ENCODE measurements at places on chromosomes 11 and 22.

DNA sequence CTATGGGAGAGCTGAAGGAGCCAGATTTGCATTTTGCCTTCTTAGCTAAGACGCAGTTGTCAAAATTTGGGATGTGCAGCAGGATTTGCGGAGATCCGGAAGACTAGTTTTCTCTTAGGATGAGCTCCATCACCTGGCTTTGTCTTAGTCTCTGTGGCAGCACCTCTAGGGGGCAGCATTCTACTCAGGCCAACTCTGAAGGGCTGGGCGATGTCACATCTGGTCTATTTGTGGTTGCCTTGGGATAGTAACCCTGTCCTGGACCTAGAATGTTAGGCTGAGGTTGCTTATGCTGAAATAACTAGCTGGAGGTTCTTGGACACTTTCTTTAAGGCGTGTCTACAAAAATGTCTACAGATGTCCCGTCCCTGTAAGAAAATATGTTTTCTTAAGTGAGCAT is 116.2 kb downstream of the FAT3 start:
- DNase-seq: no peak

GRCh38 chr11:1222491-1223345 is at the start of gene MUC5B:
Gene MUC5B (plus strand): TSS chr11:1223066. CDS start chr11:1223124, 58 bp downstream.
- no peak for DNase-seq

GRCh38 chr11:33383075-33383919 is 126.1 kb downstream of the HIPK3 start:
- DNase-seq: no peak

- no peak for DNase-seq
Measured at GRCh38 chr11:117380676-117381075, 53.0 kb downstream of the CEP164 start.

GRCh38 chr11:115391598-115391997 is 112.6 kb downstream of the CADM1 start:
- no peak for DNase-seq

DNA sequence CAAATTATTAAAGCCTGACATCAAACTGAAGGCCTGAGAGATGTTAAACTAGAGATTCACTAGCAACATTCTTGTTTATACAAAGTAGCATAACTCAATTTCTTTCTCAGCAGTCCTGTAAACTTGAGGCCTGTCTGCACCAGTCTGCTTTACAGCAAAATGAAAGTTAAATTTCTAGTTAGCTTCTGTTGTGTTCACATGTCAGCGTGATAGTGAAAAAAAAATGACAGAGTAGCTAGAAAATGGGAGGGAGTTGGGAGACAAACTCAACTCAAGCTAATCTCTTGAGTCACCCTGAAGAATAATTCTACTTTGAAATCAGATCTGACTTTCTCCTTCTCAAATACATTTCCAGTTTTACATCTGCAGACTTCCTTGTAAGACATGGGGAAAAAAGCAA is 6.5 kb downstream of the RBFOX2 start:
- DNase-seq: no peak

DNA sequence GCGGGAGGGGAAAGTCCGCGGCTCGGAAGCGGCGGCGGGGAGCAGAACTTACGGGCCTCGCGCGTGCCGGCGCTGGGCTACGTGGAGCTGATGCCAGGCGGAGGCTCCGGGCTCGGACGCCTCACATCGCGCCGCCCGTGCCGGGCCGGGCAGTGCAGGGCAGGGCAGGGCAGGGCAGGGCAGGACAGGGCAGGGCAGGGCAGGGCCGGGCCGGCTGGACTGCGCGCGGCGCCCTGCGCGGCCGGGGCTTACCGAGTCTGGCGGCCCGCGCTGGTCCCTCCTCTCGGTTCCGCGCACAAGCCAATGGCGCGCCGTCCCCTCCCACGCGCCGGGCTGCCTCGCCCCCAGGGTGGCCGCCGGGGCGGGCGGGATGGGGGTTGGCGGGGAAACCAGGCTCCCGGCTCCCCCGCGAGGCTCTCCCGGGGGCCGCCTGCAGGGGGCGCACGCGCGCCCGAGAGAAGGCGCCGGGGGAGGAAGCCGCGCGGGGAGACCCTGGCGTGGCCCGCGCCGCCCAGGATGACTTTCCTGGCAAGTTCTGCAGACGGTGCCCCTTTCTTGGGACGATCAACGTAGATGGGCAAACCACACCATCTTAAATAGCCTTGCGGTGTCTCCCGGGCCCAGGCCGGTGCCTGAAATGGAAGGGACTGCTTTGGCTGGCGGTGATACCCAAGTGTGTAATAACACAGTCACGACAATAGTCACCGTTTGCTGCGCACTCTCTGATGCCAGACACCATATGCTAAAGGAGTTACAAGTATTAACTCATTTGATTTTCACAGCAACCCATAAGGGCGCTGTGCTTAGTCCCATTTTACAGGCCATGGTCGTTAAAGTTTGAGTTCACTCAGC is at the start of gene TP53I11:
TP53I11 (minus strand) TSS at position 259 of the 852 bp plus-strand sequence. CDS start 12,548 bp downstream, outside the sequence.
- peak; percentile 65 for DNase-seq

DNA sequence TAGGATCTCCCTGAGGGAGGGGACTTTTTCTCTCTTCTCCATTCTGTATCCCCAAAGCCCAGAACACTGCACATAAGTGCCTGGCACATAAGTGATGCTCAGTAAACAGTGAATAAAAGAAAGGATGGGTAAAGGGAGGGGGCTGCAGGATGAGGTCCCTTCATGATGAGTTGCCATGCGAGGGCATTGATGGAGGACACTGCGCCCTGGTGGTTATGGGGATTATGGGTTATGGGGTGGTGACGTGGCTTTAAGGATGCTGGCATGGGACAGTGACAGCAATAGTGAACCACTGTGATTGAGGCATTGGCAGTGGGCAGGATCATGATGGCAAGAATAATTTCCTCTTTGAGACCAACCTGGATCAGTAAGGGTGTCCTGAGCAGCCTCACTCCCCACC is 43.9 kb upstream of the LRRC32 start:
- DNase-seq: no peak

DNA sequence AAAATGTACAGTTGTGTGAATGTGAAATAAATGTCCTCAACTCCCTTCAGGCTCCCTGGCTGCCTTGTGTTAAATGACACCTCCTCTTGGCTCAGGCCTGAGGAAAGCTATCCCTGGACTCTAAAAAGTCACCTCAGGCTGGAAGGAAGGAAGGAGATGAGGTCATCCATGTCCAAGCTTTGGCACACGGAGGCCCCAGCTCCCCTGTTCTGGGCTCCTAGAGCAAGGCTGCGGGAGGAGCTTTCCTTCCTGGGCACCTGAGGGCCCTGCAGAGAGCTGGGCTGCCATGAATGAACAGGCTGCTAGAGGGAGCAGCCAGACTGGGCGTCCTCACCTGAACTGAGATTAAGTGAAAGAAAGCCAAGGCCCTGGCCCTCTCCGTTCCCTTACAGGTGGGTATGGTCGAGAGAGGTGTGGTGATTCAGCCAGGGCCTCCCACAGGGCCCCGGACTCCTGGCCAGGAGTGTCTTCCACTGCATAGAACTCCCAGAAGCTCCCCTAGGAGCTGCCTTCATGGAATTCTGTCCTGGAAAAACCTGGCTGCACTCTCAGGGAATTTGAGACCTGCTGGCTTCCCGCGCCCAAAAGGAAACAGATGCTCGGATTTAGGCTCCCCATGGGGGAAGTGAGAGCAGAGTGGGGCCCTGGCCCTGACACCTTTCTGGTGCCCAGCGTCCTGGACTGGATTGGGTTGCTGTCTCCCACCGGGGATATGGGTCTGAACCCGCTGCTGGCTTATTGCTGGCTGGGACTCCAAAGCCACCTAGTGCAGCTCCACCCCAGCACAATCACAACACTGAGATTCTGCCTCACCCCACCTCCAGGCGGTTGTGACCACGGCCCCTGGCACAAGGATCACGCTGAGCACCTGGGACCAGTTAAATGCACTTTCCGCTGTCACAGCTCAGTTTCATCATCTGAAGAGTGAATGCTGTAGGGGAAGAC is 22.2 kb downstream of the MYBPC3 start:
- no peak for DNase-seq

GRCh38 chr11:20025332-20025840 is 134.9 kb downstream of the DBX1 start:
- DNase-seq: no peak

DNA sequence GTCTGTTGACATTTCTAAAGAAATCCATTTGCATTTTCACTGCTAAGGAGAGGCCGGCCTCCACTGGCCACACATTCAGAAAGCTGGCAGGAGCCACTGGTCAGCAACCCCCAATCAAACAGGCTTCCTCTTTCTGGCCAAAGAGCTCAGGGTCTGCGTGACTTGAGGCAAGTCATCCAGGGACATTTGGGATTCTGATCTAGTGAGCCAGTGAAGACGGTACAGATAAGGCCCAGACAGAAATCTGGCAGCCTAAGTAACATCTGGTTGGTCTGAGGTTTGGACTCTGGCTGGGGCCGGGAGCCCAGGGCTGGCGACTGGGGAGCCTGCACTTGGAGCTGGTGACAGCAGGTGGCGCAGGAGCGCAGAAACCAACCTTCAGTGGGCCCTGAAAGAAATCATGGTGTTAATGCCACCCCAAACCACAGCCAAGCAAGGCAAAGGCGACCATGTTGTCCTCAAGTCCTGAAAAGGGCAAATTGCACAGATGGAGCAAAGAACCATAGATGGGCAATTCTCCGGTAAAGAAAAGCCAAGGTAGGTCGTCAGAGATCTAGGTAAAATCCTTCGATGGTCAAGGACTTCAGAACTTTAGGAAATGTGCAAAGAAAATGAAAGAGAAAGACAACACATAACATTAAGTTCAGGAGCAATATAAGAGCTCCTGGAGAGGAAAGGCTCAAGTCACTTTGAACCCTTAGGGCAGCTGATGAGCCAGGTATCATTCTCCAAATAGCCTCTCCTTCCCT is 99.4 kb upstream of the BLID start:
- no peak for DNase-seq

DNA sequence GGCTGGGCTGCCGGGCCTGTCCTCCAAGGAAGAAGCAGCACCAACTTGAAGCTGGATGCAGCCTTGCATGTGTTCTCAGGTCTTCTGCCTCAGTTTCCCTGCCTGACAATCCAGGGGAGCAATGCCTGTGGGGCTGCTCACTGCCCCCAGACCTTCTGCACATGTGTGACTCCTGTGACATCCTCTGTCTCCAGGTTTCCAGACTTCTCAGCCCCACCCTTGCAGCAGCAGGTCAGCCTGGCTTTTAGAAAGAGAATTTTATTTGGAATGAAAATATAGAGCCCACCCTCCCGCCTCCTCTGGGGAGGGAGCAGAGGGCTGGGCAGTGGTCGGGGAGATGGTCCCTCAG is 301 bp upstream of the PTPRCAP start:
- DNase-seq: no peak

DNA sequence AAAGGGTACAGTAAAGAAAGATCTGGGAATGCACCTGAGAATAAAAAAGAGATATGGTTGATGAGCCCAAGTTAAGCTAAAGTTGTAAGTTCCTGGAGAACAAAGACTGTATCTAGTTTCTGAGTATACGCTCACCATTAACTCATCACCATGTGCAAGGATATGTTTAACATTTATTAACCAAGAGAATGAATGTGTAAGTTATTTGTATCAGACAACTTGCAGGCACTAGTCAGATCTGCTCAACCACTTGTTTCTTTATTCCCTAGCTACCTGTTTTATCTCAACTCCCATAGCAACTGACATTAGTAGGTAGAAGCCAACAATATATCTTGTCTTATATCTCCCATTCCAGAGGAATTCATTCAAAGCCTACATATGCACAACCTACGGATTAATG is 74.9 kb upstream of the KCNA4 start:
- DNase-seq: no peak

- no peak for DNase-seq
Measured at GRCh38 chr11:122104341-122104740, 11.7 kb downstream of the BLID start.

GRCh38 chr11:119100994-119101758 is 477 bp downstream of the DPAGT1 start:
- no peak for DNase-seq

DNA sequence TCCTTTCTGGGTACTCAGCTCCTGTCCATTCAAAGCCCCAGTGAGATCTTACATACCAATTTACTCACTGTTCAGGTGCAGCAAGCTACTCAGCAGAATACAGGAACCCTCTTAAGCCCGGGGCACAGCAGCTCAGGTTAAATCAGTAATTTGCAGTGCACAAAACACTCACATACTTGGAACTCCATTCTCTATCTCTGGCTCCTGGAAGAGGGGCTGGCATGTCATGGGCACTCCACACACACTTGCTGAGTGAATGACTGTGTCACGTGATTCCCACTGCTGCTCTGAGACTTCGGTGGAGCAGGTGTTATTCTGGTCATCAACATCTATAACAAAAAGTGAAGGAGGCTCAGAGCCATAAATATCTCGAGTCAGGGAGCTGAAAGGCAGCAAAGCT is 157.3 kb upstream of the BDNF start:
- no peak for DNase-seq

GRCh38 chr11:113668255-113668654 is 37.9 kb downstream of the TMPRSS5 start:
- no peak for DNase-seq

DNA sequence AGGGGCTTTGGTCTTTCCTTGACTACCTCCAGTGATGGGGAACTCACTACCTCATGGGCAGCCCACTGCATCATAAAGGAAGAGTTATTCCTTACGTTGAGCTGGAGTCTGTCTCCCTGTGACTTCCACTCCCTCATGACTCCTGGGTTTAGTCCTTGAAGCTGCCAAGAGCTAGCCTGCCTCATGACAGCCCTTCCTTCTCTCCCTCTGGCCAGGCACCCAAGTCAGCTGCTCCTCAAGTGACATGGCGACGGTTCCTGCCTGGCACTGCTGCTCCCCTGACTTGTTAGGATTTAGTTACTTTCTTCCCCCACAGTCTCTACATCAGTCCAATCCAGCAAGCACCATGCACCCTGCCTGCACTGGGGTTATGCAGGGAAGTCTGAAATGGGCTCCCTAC is 196.1 kb upstream of the TBCEL start:
- DNase-seq: no peak

DNA sequence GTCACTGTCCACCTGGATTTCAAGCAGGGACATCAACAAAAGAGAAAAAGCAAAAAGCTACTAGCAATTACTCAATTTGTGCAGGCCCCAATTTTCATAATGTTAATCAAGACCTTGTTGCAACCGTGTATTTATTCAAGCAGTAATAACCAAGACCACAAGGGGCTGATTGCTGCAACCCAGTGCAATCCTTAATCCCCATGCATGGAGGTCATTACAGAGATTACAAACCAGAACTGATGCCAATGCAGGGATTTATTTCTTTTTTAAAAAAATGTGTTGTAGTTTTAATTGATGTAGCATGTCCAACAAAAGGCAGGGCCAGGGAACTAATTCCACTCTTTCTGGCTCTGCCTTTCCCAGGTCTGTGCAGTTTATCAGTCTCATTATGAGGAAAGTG is 18.4 kb downstream of the TECTA start:
- DNase-seq: no peak

- no peak for DNase-seq
Measured at GRCh38 chr11:111990381-111990780, 34.8 kb upstream of the DLAT start.

GRCh38 chr11:69337211-69337721 is 43.3 kb downstream of the MYEOV start:
- DNase-seq: peak; percentile 20

- DNase-seq: no peak
Measured at GRCh38 chr11:72962084-72962483, 147.9 kb downstream of the ATG16L2 start.

GRCh38 chr11:22554221-22554620 is 71.4 kb downstream of the FANCF start:
- no peak for DNase-seq

- no peak for DNase-seq
Measured at GRCh38 chr11:11706028-11706427, 84.2 kb upstream of the GALNT18 start.
